ENCODE measurements at places on chromosomes 7 and 10.

DNA sequence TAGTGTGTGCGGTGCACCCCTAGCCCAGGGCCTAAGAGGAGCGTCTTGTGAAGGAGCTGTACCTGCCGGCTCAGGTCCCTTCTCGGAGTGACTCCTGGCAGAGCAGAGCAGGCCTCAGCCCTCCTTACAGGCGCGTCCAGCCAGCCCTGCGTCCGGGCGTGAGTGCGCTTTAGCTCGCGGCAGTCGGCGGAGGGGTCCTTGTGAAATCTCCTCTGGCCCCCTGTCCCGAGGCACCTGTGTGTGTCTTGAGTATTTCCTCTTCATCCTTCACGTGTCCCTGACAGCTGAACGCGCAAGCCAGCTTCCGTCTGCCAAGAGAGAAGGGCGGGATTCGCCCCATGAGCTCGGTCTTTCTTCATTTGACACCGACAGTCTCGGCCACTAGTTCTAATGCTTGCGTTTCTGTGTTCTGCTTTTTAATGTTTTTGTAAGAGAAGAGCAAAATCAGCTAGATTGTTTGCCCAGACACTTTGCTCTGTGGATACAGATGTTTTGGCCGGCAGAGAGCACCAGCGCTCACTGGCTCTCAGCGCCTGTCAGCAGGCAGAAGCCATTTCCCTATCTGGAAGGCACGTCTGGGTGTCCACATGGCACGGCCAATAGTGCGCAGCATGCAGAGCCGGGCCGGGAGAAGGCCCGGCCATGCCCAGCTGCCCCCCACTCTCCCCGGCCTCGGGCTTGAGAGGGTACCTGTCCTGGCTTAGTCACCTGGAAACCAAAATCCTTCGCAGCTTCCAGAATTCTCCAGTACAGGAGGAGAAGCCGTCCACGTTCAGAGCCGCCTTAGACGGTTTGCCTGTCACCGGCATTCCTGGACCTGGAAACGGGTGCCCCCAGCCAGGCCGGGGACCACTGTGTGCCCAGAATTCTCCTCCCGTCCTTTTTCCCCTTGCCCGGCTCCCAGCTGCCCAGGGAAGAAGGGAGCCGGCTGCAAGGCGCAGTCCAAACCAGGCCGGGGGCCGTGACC, 7.0 kb downstream of the GET4 start:
- DNase-seq = no peak

DNA sequence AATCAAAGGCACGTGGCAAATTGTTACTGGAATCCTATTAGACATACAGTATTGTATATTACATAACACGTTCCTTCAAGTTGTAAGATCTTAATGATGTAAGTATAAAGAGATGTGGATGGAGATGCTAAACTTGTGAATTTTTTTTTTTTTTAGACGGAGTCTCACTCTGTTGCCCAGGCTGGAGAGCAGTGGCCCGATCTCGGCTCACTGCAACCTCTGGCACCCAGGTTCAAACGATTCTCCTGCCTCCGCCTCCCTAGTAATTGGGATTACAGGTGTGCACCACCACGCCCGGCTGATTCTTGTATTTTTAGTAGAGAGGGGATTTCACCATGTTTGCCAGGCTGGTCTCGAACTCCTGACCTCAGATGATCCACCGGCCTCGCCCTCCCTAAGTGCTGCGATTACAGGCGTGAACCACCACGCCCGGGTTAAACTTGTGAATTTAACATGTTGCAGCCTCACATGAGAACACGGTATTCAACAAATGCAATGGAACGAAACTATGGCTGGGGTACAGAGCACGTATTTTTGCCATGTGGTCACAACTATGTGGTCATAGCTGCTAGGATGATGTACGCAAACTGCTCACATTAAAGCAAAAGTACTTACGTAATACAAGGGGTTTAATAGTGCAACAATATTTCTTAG, 818 bp upstream of the SUPV3L1 start:
- no peak for DNase-seq

- DNase-seq = no peak
Observed at GRCh38 chr7:33813331-33813730, 92.0 kb upstream of the BMPER start.

- DNase-seq = no peak
Observed at GRCh38 chr7:70044064-70044463, 445.8 kb downstream of the AUTS2 start.

- no peak for DNase-seq
Observed at GRCh38 chr7:139651914-139652313, 125.9 kb downstream of the HIPK2 start.

- DNase-seq = no peak
Observed at GRCh38 chr10:11707624-11708350, 34.4 kb upstream of the ECHDC3 start.

DNA sequence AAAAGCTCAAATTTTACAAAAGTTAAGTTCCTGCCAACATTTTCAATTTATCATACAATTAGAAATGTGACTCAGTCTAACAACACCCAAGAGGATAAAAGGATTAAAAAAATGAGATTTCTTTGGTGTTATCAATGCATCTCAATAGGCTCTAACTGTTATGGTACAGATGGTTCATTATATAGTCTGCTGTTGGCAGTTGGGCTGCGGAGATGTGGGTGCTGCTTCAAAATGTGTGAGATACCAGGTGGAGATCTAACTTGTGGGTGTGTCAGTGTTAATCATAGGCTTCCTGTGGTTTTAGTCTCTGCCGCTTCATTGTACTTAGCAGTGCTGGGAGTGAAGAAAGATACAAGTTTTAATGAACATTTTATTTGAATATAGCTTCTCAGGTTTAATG, 231.2 kb downstream of the EXOC4 start:
- no peak for DNase-seq

GRCh38 chr7:127417346-127417745, 24.8 kb upstream of the ZNF800 start:
- DNase-seq = no peak

DNA sequence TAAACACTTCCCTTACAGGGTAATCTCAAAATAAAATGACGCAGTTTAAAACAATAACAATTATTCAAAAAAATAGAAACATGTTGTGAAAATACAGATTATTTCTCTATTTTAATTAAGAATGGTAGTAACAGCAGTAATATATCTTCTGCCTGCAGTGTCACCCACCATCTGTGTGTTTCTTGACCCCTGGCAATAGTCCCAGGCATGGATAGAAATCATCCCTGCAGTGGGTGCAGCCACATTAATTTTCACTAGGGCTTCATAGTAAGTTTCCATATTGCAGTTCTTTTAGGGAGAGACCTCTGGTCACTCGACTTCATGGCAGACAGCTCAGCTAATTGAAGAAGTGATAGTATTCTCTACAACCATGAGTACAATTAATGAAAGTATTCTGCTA, 470.1 kb upstream of the TEX47 start:
- no peak for DNase-seq

DNA sequence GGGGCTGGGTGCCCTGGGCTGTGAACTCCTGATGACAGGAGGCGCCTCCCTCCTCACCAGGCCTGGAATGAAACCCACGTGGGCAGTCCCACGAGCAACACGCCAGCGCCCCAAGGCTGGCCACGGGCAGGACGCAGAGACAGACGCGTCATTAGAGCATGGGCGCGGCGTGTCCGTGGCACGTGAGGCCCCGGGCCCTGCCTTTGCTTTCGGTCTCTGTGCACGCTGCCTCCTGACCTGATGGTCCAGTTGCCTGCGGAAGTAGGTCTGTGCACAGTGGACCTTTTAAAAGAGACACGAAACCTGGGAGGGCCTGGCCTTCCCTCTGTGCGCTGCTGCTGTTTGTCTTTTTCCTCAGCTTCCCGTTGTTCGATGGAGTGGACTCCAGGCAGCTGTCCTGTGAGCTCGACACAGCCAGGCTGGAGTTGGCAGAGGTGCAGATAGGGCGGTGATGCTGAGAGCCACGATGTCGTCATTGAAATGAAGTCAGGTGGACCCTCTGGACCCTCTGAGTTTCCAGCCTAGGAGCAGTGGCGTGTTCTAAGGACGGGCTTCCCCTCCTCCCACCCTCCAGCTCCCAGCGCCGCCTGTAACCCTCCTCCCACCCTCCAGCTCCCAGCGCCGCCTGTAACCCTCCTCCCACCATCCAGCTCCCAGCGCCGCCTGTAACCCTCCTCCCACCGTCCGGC, 40.1 kb upstream of the CFAP46 start:
- DNase-seq = no peak

DNA sequence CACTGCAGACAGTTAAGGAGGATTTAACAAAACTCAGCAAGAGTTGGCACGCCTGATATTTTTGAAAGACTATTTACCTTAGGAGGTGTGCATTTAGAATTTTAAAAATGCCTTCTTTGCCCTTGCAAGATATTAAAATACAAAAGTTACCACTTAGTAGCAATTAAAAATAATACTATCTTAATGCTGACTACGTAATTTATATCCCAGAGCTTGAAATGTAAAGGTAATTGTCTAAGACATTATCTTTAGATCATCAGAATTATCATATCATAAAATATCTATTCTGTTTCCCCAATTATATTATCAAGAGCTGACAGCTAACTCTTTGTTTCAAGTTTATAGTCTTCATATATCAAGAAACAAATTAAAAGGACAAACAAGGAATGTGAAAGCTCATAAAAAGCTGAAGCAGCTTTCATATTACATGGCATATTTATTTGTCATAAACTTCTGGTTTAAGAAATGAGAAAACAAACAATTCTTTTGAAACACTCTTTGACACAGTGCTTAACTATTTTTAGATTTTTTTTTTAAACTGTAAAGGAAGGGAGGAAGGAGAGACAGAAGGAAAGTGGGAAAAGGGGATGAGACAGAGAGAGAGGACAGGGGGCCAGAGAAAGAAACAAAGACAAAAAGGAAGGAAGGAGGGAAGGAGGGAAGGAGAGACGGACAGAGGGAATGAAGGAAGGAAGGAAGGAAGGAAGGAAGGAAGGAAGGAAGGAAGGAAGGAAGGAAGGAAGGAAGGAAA, 73.5 kb downstream of the RTKN2 start:
- DNase-seq = no peak

DNA sequence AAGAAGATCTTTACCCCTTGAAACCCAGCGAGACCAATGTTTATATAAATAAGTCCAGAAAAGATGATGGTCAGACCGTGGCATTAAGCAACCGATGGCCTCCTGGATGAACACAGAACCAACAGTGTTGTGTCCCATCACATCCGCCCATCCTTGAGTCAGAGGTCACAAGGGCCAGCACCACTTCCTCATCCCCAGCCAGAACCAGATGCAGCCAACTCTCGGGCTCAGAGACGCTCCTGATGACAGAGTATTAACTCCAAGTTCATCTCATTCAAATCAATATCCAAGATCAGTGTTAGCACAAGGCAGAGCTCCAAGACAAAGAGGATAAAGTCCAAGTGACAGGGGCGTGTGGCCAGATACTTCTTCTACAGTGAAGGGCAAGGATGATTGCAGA, 63.5 kb downstream of the FAM53B start:
- no peak for DNase-seq

DNA sequence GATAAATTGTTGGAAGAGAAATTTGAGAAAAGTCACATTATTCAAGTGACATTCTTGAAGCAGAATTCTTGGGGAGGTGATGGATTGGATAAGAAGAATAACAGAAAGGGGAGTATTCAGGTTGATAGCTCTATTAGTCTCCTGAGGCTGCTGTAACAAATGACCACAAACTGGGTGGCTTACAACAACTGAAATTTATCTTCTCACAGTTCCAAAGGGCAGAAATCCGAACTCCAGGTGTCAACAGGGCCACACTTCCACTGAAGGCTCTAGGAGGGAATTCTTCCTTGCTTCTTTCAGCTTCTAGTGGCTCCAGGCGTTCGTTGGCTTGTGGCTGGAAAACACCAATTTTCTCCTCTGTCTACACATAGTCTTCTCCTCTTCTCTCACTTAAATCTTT, 99.8 kb downstream of the TES start:
- no peak for DNase-seq

DNA sequence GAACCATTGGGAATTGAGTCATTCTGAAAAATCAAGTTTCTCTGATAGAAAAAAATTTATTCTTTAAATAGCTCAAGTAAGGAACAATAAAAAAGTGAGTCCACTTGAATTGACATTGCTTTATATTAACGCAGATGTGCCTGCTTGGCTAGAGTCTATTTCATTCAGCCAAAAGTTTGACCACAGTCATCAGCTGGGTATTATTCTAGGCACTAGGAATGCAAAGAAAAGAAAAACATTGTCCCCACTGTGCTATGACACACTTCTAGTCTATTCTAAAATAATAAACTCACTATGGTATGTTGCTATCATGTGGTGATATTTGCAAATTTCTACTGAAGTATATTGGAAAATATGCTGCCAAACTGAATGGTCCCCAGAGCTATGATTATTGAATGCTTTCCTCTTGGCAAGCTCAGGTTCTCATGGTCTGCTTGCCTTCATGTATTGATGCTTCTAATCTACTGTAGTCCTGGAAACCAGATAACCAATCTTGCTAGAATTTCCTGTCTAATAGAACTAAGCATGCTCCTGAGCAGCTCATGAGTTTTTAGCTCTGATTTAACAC, 8.3 kb downstream of the SFRP4 start:
- DNase-seq = no peak

GRCh38 chr10:116278846-116279245, 5.8 kb upstream of the GFRA1 start:
- no peak for DNase-seq

GRCh38 chr7:21128062-21128817, 299.6 kb upstream of the SP4 start:
- no peak for DNase-seq

DNA sequence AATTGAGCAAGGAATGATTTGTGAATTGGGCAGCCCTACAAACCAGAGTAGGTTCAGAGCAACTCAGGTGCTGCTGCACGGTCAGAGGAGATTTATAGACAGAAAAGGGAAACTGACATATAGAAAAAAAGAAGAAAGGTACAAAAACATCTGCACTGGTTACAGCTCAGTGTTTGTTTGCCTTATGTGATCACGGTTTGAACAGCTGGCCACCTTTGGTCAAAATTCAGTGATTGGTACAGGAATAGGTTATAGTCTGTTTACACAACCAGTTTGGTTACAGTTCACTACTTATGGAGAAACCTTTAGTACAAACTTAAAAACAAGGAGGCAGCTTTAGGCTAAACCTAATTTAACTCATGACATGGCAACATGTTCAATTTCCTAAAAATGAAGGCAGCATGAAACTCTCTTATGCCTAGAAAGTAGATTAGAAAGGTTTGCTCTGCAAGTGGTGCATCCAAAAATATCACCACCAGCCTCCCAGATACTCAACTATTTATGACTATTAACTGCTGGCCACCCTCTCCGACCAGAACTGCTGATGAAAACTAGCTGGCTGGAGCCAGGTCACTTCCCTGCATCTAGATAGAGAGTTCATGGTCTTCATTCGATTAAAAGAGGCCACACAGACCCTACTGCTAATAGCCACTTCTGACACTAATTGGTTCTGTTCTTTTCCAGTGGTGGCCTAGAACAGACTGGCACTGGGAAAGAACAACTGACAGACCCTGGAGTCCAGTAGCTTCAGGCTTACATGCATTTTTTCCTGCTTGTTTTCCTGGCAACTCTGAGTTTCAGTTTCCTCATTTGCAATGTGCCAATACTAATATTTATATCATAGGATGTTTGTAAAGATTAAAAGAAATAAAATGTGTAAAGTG, 548.0 kb downstream of the CCSER2 start:
- no peak for DNase-seq

- DNase-seq = no peak
Observed at GRCh38 chr7:109235316-109235715, 665.6 kb downstream of the DNAJB9 start.

- no peak for DNase-seq
Observed at GRCh38 chr10:107800061-107800460, 635.6 kb upstream of the SORCS1 start.

All from activated naive CD8-positive, alpha-beta T cell treated with anti-CD3 and anti-CD28 coated beads, Interleukin-2, amount 50 U/mL, for 16 hours (primary cell).